Caco-2 (cell line): ENCODE measurements at places on chromosomes 2 and 18. TPM values are rescaled to one million over a fixed set of nuclear protein-coding genes. Genes with fewer than 3 reads are reported as not detected.
A peak's percentile ranks its signal among the peaks of the same experiment; 100 is the strongest.

ANKRD44 gene
- total RNA-seq = 1.0 and 3.1 TPM in 2 replicates

GRCh38 chr18:54825601-54826344, 2.5 kb upstream of the RAB27B start:
- H3K27ac ChIP-seq = no peak overlapping the region
- H3K4me1 ChIP-seq = no peaks in the 10 kb centered on the region; the same call in 1 of the 2 replicates
- DNase-seq = no peak
- H3K27me3 ChIP-seq = no peaks in the 10 kb centered on the region

DNA sequence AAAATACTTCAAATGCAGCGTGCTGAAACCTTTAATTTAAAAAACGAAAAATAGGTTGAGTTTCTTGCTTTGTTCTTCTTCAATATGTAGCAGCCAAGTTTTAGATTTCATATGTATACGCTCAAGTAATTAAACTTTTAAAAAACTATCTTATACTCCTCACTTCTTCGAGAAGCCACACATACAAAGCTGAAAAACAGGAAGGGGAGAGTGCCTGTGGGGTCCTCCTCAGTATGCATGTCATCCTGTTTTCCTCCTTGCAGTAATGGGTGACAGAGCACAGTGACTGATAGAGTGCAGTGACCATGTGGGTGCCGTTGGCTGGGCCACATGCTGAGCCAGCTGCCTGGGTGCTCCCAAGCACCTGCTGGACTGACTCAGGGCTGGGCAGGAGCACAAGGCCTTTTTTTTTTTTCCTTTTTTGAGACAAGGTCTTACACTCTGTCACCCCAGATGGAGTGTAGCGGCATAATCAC, 33.3 kb downstream of the UXS1 start:
- no peaks in the 10 kb centered on the region for H3K27me3 ChIP-seq
- no peak overlapping the region for H3K4me3 ChIP-seq
- peaks cover 51% of the 10 kb centered on the region for H3K4me1 ChIP-seq
- no peak for DNase-seq
- peak overlapping the region; percentile 91 for H3K27ac ChIP-seq

DNA sequence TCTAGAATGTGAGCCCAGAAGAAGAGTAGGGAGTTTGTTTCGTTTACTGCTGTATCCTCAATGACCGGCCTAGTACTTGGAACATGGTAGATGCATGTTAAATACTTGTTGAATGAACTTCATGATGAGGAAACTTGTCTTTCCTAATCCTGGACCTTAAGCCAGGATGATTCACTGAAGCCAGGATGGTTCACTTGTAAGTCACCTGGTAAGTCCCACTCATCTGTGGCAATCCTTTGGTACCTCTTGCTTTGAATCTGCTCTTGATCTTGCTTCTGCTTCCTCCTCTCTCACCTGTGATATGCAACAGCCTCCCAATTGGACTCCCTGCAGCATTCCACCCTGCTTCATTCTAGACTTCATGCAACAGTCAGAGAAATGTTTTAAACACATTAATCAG, 43.6 kb downstream of the QPCT start:
- H3K4me3 ChIP-seq = no peak overlapping the region
- H3K4me1 ChIP-seq = peaks cover 12% of the 10 kb centered on the region
- H3K36me3 ChIP-seq = no peaks in the 10 kb centered on the region
- no peaks in the 10 kb centered on the region for H3K27me3 ChIP-seq
- DNase-seq = no peak
- H3K27ac ChIP-seq = no peak overlapping the region

GRCh38 chr18:63314062-63314790, 5.3 kb downstream of the BCL2 start:
- H3K4me1 ChIP-seq = no peaks in the 10 kb centered on the region
- no peak for DNase-seq
- no peak overlapping the region for H3K4me3 ChIP-seq
- no peaks in the 10 kb centered on the region for H3K27me3 ChIP-seq
- H3K27ac ChIP-seq = no peak overlapping the region

DNA sequence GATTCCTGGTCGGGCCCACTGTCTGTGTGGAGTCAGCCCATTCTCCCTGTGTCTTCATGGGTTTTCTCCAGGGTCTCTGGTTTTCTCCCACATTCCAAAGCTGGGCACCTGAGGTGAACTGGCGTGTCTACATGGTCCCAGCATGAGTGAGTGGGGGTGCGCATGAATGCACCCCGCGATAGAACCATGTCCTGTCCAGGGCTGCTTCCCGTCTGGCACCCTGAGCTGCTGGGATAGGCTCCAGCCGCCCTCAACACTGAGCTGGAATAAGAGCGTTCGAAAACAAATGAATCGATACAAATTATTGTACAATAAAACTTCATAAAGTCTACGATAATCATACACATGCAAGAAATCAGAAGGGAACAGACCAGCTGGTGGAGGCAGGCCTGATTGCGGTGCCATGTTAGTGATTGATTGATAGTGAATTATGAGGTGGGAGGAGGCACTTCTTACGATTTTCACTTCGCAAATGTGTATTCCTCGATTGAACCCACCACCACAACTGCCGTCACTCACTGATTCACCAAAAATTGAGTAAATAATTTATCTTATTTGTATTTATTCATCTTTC, 186.6 kb downstream of the MGAT5 start:
- DNase-seq = no peak
- H3K4me3 ChIP-seq = no peak overlapping the region
- H3K27ac ChIP-seq = no peak overlapping the region

CCDC74A gene
- total RNA-seq = 0.36 TPM in 1 of 2 replicates, not detected in the other

RFTN2 gene
- 0.18 TPM in 1 of 2 replicates, not detected in the other for total RNA-seq

DNA sequence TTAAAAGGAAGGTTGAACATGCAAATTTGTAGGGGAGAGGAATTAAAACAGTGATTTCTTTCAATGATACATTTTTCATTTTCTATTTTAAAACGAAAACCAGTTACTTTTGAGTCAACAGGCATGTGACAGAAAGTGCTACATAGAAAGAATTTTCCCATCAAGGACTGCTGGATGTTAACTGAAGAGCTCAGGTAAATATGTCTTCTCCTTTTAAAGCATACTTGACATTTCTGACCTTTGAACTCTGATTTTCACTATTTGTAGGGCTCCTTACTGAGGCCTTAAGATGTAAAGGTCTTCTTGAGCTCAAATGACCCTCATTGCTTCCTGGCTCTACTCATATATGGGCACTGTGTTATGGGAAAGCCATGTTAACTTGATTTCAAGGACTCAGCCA, 32.4 kb downstream of the FIGN start:
- no peaks in the 10 kb centered on the region for H3K27me3 ChIP-seq
- H3K36me3 ChIP-seq = no peaks in the 10 kb centered on the region
- peak; percentile 30 for DNase-seq
- peaks cover 24% of the 10 kb centered on the region for H3K4me1 ChIP-seq
- H3K27ac ChIP-seq = peak overlapping the region; percentile 22

DNA sequence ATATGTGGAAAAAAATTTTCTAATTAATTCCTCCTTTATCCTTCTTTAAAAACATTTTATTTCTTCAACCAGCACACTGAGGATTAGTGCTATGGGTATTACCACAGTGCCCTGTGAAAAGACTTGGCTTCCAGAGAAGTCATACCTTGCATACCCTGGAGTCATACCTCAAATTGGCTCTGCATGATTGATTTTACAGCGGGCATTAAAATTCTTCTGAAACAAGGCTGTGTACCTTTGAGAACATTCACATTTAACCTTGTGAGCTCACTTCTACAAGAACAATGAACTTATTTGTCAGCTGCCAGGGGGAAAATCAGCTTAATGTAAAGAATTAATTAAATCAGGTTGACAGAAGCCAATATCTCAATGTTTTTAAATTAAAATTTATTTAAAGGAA, 44.6 kb downstream of the SLC35F5 start:
- peaks cover 11% of the 10 kb centered on the region; the same call in 1 of the 2 replicates for H3K4me1 ChIP-seq
- no peak for DNase-seq
- no peak overlapping the region for H3K4me3 ChIP-seq
- no peak overlapping the region for H3K27ac ChIP-seq

DNA sequence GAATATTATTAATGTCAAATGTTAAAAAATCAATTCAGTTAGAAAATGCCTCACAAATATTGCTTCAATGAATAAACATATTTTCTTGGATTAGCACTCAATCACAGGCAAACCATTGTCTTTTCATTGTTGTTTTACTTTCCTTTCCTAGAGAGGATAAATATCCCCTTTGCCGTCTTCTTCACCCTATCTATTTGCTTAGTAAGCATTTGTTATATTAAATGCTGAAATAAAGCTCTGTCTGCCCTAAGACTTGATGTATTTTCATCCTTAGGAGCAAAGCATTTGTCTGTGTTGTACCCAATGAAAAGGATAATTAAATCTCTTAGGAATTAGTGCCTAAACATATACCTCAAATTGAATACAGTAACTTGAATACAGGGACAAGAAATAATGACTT, 1071.2 kb upstream of the GYPC start:
- no peaks in the 10 kb centered on the region for H3K4me1 ChIP-seq
- DNase-seq = no peak
- no peak overlapping the region for H3K27ac ChIP-seq
- H3K36me3 ChIP-seq = no peaks in the 10 kb centered on the region

GRCh38 chr2:126863336-126864015, 35.2 kb upstream of the TEX51 start:
- no peaks in the 10 kb centered on the region for H3K36me3 ChIP-seq
- H3K4me3 ChIP-seq = no peak overlapping the region
- no peak overlapping the region for H3K27ac ChIP-seq
- no peak for DNase-seq
- no peaks in the 10 kb centered on the region for H3K27me3 ChIP-seq

GRCh38 chr2:201180010-201180409, 2.9 kb upstream of the CASP10 start:
- H3K27me3 ChIP-seq = no peaks in the 10 kb centered on the region
- DNase-seq = no peak
- H3K4me1 ChIP-seq = peaks cover 4% of the 10 kb centered on the region; the same call in 1 of the 2 replicates
- H3K36me3 ChIP-seq = no peaks in the 10 kb centered on the region
- H3K4me3 ChIP-seq = no peak overlapping the region

DNA sequence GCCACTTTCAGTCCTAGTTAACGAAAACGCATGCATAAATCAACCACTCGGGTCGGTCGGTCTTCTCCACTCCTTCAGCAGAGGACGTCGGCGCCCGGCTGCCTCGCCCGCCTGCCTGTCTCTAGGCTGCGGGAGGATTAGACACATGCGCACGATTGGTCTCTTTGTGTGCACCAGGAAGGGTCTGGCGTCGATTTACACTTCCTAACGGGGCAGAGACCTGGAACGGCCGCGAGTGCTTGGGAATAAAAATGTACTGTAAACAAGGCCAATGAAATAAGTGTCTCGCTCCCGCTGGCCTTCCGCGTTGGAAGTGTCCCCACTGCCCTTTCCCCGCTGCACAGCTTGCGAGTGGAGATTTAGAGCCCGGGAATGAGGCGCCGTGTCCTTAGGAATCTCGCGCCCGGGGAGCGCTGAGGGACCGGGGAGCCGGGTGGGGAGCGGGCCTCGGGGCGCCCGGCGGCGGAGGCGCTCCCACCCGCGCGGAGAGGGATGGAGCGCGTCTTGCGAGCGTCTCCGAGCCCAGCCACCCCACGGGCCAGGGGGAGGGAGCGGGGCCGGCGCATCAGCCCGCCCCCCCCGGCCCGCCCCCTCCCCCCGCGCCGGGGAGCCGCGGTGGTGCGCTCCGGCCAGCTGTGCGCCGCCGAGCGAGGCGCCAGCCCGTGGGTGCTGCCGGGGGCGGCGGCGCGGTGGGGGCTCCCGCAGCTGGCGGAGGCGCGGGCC, at the start of gene DOK6:
Gene DOK6 (plus strand): TSS at position 636 of the 723 bp plus-strand sequence.
- no peak for DNase-seq
- no peaks in the 10 kb centered on the region for H3K27me3 ChIP-seq
- no peaks in the 10 kb centered on the region for H3K4me1 ChIP-seq
- no peak within 1 kb of the TSS for H3K27ac ChIP-seq

VWA3B gene
- not detected in 2 replicates for total RNA-seq

ATP8B1 gene
- total RNA-seq = 31.6 and 32.0 TPM in 2 replicates

PLGLB2 gene
- 0.77 and 1.1 TPM in 2 replicates for total RNA-seq

DNA sequence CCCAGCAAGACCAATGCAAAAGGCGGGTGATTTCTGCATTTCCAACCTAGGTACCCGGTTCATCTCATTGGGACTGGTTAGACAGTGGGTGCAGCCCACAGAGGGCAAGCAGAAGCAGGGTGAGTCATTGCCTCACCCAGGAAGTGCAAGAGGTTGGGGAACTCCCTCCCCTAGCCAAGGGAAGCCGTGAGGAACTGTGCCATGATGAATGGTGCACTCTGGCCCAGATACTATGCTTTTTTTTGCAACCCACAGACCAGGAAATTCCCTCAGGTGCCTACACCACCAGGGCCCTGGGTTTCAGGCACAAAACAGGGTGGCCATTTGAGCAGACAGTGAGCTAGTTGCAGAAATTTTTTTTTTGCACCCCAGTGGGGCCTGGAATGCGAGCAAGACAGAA, 662.6 kb upstream of the ACVR2A start:
- no peaks in the 10 kb centered on the region for H3K36me3 ChIP-seq
- no peak overlapping the region for H3K27ac ChIP-seq
- DNase-seq = no peak
- no peaks in the 10 kb centered on the region for H3K4me1 ChIP-seq
- H3K27me3 ChIP-seq = no peaks in the 10 kb centered on the region

GRCh38 chr2:219304223-219304622, 5.0 kb downstream of the PTPRN start:
- H3K27ac ChIP-seq = no peak overlapping the region
- H3K27me3 ChIP-seq = no peaks in the 10 kb centered on the region; the same call in none of the 2 replicates
- no peak overlapping the region for H3K4me3 ChIP-seq
- no peaks in the 10 kb centered on the region for H3K4me1 ChIP-seq

GRCh38 chr2:68736086-68736485, 1.5 kb downstream of the ARHGAP25 start:
- DNase-seq = no peak
- H3K27me3 ChIP-seq = no peaks in the 10 kb centered on the region
- no peaks in the 10 kb centered on the region for H3K36me3 ChIP-seq
- H3K27ac ChIP-seq = no peak overlapping the region
- no peak overlapping the region for H3K4me3 ChIP-seq

- H3K27me3 ChIP-seq = no peaks in the 10 kb centered on the region
- H3K36me3 ChIP-seq = no peaks in the 10 kb centered on the region
- H3K4me3 ChIP-seq = no peak overlapping the region
- no peak for DNase-seq
- no peaks in the 10 kb centered on the region for H3K4me1 ChIP-seq
These were observed 93.4 kb downstream of the SLC25A12 start for GRCh38 chr2:171800639-171801038.

- no peaks in the 10 kb centered on the region for H3K36me3 ChIP-seq
- H3K27me3 ChIP-seq = no peaks in the 10 kb centered on the region
- DNase-seq = no peak
- no peak overlapping the region for H3K27ac ChIP-seq
These were observed 30.3 kb downstream of the ZC3H15 start for GRCh38 chr2:186516396-186516795.

PDE11A gene
- 0.21 and 0.25 TPM in 2 replicates for total RNA-seq

KCNG2 gene
- not detected in 2 replicates for total RNA-seq

MRO gene
- total RNA-seq = 0.21 TPM in 1 of 2 replicates, not detected in the other

FAM237A gene
- total RNA-seq = not detected in 2 replicates
